ENCODE measurements at places on chromosomes 5 and 9.

GRCh38 chr9:107221321-107221720 is 61.8 kb upstream of the RAD23B start:
- DNase-seq: no peak

- DNase-seq: no peak
Measured at GRCh38 chr5:31096238-31096865, 97.1 kb upstream of the CDH6 start.

DNA sequence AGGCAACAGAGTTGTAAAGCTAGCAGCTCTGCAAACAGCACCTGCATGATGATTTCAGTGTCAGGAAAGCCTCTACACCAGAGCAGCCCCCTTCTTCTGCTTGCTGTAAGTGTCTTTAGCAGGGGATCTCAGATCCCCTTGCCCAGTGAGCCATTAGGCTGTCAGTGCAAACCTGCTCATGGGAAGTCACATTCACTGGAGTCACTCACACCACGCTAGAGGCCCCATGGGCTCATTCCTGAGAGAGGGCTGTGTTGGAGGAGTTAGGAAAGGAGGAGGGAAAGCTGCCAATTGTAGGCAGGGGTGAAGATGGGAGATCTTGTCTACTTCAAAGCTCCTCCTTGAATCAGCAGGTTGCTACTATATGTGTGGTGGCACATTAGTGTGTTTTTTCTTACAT is 275.2 kb downstream of the SMARCA2 start:
- no peak for DNase-seq

- no peak for DNase-seq
Measured at GRCh38 chr9:35814106-35814840, 569 bp downstream of the HINT2 start.

- no peak for DNase-seq
Measured at GRCh38 chr9:111566234-111566633, 33.2 kb downstream of the PTGR1 start.
